ENCODE measurements at places on chromosomes 3 and 15.

- DNase-seq = no peak
Measured at GRCh38 chr3:75180235-75180944, 483.7 kb upstream of the FRG2C start.

GRCh38 chr15:68801572-68802148 is 19.0 kb downstream of the ANP32A start:
- DNase-seq = no peak

DNA sequence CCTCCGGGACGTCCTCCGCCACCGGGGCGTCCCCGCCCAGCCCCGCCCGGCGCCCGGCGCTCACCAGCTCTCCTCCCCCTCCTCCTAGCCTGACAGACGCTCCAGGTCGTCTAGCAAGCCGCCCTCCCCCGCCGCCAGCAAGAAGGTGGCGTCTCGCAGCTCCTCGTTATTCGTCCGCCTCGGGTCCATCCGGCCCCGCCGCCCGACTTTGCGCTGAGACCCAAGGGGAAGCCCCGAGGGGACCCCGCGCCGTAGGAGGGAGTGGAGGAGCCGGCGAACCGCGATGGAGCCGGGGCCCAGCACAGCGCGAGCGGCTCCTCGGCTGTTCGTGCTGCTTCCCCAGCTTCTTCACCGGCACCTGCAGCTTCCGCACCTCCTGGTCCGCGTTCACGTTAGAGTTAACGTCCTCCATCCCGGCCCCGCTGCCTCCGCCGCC is 26.3 kb upstream of the MTHFS start:
- DNase-seq = peak; percentile 73

DNA sequence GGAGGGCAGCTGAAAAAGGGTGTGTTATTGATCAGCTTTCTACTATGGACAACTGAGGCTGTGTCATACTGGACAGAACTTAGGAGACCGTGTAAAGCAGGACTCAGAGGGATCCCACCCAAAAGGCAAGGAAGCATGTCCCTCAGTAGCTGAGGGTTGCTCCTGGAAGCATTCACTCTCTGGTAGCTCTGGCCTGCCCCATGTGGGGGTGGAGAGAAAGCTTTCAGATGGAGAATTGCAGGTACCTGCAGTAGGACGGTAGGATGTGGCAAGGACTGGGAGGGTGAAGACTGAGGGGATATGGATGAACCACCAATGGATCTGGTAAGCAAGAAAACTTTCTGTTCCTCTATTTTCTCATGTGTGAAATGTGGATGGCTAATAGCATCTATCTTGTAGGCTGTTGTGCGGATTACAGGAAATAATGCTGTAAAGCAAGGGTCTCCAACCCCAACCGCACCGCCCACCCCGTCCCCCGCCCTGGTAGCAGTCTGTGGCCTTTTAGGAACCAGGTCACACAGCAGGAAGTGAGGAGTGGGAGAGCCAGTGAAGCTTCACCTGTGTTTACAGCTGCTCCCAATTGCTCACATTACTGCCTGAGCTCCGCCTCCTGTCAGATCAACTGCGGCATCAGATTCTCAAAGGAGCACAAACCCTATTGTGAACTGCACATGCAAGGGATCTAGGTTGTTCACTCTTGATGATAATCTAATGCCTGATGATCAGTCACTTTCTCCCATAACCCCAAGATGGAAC is 157.7 kb upstream of the PROK2 start:
- no peak for DNase-seq

DNA sequence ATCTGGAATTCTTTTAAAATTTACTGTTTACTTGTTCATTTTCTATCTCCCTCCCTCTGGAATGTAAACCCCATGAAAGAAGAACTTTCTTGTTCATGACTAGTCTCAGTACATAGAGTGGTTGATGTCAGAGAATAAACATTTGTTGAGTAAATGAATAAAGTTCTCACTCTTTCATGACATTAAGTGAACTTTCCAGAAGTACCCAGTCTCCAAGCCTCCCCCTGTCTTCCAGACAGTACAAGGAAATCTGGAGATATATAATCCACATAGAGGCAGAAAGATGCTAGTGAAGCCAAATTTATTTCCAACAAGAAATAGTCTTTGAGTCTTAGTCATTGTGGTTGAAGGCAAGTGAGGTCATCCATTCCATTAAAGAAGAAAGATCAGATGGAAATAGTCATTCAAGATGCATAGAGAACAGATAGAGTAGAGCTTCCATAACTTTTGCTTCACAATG is 71.5 kb upstream of the GALNT15 start:
- no peak for DNase-seq
